ENCODE measurements at places on chromosomes 4 and X.

DNA sequence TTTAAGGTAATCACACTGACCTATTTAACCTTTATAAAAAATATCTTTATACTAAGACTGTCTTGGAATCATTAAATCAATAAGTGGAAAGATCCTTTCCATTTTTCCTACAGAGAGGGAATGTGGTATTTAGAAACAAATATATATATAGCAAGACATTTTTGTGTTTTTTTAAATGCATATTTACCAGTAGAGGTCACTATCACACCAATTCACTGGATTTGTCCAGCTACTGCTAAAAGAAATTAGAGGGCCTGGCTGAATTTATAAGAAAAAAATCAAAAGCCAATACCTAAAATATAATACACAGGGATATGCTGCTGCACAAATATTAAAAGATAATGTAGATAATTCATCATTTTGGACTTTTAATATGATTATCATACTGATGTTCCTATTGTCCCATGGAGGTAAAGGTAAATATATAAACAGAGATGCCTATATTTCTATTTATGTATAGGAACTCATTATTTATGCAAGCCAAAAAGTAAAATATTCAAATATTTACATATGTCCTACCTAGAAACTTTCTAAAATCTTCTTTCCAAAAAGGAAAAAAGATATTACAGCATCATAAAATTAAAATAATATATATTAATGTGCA is 69.5 kb downstream of the PDE5A start:
- no peak for DNase-seq

DNA sequence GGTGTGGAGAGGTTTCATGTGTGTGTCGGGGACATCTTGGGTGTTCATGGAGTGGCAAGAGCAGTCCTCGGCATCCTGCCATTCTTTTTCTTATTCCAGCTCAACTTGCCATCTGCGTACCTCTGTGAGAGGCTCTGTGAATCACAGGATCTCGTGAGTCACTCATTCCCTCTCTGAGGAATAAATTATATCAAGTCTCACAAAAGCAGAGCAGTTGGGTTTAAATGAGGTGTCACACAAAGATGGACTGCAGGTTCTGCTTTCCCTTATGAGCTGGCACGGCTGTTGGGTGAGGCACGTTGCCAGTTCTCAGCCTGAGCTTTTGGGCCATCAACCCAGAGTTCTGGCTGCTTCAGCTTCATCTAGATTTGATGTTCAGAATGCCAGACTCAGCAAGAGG is 6.8 kb upstream of the OCIAD2 start:
- DNase-seq: peak; percentile 66

- DNase-seq: no peak
Measured at GRCh38 chrX:97446298-97446882, 562.7 kb downstream of the RPA4 start.

GRCh38 chrX:117771384-117771783 is 345.2 kb downstream of the KLHL13 start:
- no peak for DNase-seq

- DNase-seq: no peak
Measured at GRCh38 chr4:151806511-151806927, 45.7 kb upstream of the GATB start.

GRCh38 chr4:78975865-78976264 is 36.6 kb upstream of the PAQR3 start:
- DNase-seq: no peak

- DNase-seq: no peak
Measured at GRCh38 chr4:110876866-110877265, 254.0 kb upstream of the PITX2 start.

- no peak for DNase-seq
Measured at GRCh38 chrX:129667412-129667811, 12.7 kb upstream of the APLN start.

DNA sequence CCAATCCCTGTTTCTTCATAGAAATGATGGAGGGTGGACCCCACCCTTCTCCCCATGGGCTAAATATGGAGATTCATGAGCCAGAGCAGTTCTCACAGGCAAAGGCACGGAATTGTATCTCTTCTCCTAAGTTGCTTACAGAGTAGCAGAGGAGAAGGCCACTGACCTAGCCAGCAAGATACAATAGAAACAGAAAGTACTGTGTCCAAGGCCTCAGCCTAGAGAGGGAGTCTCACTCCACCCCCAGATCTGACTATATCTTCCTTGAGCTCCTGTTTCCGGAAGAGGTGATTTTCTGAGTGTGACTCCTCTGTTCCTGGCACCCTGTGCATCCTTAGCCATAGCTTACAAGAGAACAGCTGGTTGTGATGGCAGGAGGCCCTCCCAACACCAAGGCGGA is at the start of gene FATE1:
Gene FATE1, plus strand, starts transcription at position 284 of the 400 bp plus-strand sequence. Its CDS starts 85 bp downstream, at position 369.
- no peak for DNase-seq

DNA sequence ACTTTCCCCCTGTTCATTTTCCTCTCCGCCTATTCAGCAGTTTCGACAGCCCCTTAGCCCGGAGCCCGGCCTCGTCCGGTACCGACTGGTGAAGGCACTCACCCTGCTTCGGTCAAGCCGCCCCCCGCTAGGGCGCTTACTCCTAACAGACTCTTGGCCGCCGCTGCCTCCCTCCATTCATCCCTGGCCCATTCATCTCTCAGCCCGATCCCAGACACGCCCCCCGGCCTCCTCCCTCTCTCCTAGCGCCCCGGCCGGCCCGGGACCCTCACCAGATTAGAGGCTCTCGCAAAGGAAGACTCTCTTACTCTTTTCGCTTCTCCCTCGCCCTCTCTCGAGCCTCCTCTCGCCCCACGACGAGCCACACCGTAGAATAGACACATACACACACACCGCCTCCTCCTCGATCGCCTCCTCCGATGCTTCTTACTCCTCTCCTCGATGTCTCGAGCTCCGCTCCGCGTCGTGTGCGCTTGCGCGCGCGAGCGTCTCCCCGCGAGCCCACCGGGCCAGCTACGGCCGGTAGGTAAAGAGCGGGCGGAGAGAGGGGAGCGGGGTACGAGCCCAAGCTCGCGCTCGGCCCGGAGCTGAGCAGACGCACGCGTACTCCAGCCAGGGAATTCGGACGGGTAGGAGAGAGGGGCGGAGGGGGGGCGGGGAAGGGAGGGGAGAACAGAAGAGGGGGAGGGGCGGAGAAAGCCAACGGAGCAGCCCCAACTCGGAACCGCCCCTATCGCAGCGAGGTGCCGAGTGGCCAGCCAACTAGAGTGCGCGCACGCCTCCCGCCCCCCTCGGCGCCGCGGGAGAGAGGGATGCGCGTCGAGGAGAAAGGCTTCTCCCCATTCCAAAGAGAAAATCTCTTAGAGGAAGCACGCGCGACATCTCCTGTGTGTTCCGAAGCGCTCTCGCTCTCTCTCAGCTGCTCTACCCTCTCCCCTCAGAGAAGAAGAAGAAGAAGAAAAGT is at the start of gene WNK3:
Gene WNK3, minus strand, starts transcription at position 633 of the 964 bp plus-strand sequence.
- peak; percentile 75 for DNase-seq

- DNase-seq: peak; percentile 34
Measured at GRCh38 chrX:14508025-14508690, 21.2 kb upstream of the GLRA2 start.

- DNase-seq: no peak
Measured at GRCh38 chrX:71067712-71068043, 456 bp downstream of the SNX12 start.

DNA sequence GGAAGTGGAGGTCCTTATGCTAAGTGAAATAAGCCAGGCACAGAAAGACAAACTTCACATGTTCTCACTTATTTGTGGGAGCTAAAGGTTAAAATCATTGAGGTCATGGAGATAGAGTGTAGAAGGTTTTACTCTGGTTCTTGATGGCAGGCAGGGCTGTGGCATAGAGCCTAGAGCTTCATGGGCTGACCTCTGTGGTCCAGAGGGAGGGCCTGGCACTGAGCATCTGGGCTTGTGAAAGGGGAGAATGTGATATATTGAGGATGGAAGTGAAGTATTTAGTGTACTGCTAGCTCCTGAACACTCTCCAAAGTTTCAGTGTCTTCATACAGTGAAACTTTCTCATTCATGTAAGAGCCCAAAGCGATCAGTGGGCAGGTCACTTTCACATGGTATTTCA is 71.3 kb upstream of the ANXA3 start:
- no peak for DNase-seq

DNA sequence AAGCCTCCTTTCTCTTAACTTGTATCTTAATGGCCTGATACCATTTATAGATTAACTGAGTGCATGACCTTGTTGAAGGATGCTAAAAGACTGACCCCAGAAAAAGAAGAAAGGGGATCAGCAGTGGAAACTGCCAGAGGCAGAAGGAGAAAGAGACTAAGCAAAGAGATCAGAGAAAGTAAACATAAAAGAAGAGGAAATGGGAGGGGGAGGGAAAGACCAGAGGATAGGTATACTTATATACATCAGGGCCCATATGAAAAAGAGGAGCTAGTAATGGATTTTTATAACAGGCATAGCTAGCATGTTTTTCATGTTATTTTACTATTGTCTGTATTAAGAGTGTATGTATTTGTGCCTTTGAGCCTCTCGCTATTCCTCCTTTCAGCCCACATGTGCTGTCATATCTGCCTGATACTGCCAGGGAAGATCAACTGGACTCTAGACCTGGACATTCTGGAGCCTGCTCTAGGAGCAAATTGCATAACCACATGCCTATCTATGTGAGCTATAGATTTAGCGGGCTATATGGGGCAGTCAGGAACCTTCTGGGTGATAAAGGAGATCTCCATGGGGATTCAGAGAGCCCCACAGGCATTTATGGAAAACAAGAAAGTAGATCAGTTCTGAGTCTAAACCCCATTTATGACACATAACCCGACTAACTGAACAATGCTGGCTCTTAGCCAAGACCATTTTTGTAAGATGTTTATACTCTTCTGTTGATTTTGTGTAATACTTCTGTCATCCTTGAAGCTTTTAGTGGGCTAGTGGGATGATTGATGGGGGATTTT is 13.4 kb upstream of the SNX12 start:
- no peak for DNase-seq

- DNase-seq: no peak
Measured at GRCh38 chr4:138112389-138112788, 129.8 kb downstream of the SLC7A11 start.

DNA sequence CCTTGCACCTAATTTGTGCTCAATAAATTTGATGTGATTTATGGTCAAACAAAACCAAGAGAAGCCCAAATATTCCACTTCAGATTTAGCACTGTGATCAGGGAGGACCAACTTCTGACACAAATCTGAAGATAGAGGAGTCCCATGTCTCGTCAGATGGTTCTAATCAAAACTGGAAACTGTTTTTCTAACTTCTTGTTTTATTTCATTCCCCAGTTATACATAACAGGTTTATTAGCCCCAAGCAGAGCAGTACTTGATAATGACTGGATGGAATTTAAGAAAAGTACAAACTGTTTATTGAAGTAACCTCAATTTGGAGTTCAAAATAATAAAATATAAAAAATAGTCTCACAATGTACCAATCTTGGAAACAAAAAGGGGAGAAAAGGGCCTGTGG is 310.3 kb downstream of the LDB2 start:
- no peak for DNase-seq

GRCh38 chr4:142016031-142016430 is 379.6 kb downstream of the IL15 start:
- DNase-seq: no peak

- DNase-seq: no peak
Measured at GRCh38 chrX:38974542-38974941, 173.3 kb downstream of the MID1IP1 start.

DNA sequence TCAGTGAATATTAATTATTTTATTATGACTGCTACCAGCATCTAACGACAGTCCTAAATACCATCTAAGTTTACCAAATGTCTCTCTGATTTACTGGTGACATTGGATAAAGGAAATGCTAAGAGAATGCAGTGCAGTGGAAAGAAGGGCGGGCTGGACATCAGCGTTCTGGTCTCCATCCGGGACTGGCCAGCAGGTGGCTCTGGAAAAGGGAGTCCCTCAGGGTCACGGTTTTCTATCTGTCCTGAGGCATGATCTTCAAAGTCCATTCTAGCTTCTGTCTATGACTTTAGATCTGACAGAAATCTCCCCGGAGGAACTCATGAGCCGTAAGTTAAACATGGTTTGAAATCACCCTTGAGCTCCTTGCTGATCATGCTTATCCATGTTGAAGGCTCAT is 3.3 kb downstream of the TRIM2 start:
- peak; percentile 63 for DNase-seq

DNA sequence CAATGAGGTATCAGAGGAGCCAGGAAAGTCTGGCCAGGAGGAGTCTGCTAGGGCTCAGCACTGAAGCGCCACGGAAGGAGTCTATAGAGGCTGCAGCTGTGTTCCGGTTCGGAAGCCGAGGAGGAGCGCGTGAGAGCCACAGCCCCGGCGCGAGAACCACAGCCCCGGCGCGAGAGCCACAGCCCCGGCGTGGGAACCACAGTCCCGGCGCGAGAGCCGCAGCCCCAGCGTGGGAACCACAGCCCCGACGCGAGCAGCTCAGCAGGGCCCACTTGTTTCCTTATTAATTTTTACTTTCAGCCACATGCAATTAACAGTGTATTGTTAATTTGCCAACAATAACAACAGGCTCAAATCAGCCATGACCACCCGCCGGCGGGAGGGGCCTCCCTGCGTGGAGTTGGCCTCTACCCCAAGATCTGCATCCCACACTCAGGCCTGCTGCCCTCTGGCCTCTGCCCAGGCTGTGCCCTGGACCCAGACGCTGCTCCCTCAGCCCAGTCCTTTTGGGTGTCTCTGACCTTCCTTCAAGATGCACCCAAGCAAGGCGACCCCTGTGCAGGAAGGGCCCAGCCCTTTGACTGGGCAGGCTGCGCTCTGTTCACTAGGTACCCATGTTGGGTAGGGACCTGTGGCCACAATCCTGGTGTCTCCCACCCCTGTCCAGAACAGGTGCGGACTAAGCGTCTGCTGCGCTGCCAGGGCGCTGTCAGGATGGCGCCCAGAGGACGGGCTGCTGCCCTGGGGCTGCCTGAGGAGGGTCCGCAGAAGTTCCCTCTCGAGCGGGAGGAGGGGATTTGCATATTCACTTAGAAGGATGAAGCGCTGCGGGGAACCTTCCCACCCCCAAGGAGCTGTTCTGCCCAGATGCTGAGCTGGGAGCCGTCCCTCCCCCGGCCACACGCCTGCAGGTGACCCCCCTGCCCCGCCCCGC is 113.8 kb downstream of the ADRA2C start:
- DNase-seq: no peak

DNA sequence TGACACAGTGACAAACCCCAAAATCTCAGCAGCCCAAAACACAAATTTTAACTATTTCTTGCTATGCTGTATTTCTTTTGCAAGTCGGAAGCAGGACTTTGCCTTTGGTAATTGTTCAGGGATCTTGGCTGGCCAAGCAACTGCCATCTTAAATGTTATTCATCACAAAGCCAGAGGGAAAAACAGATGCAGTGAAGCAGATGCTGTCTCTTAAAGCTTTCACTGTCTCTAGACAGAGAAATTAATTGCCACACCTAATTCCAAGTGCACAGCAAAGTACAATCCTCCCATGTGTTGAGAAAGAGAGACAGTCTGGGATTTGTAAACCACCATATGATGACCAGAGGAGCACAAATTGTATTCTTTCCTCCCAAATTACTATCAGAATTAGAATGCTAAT is 30.0 kb upstream of the GALNT7 start:
- no peak for DNase-seq

GRCh38 chrX:17919896-17920446 is 58.9 kb upstream of the RAI2 start:
- DNase-seq: no peak

- no peak for DNase-seq
Measured at GRCh38 chr4:27534488-27534887, 673.8 kb downstream of the STIM2 start.
